SK-N-DZ (cell line): ENCODE measurements at places on chromosomes 16 and 17.

DNA sequence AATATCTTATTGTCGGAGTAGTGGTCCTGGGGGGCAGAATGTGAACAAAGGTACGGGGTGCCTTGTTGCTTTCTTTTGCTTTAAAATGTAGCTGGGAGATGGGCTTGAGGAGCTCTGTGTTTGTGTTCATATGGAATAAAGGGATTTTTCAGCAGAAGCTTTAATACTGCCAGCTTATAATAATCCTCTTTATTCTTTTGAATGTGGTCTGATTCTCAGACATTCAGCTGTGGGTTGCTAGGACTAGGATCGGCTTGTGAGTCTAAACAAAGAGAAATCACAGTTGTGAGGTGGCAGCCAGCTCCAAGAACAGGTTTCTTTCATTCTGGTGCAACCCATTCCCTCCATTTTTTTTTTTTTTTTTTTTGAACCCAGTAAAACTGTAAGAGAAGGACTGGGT lies 7.2 kb downstream of the MRPL58 start:
- DNase-seq, result no peak

GRCh38 chr17:72382971-72383722 lies 262.3 kb downstream of the SOX9 start:
- no peak for DNase-seq

DNA sequence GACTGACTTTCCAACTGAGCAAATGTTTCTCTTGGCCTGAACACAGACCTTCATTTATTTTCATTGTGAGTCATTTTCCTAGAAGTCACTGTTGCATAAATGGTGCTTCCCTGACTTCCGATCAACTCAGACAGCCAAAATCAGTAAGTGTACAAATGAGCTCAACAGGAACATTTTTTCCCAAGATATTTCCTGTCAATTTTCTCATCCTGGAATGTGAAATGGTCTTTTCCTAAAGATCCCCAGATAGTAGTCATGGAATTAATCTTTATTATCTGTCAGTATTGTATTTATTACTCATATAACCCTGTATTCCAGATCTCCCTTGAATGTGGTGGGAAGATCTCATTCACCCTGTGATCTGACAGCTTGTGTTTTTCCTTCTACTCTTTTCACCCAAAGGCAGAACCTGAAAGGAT lies 360.3 kb upstream of the KIF2B start:
- DNase-seq, result no peak

- no peak for DNase-seq
Measured at GRCh38 chr17:47873200-47874090, 22.5 kb upstream of the SP6 start.

GRCh38 chr16:4763791-4764190 lies 3.2 kb downstream of the ZNF500 start:
- DNase-seq, result no peak

DNA sequence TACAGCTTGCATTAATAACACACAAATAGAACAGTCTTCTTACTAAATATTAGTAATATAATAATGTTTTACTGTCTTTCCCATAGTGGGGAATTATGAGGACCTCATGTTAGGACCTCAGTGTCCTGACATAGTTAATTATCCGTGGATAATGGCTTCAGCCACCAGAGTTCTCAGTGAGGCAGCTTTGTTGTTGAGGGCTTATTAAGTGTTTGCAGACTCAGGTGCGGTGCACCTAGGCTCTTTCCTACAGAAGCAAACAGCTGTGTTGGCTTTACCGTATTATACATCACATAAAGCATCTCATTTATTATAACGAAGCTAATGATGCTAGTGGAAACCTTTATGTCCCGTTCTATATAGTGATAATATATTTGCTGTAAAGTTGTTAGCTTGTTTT lies 246.7 kb downstream of the FTO start:
- no peak for DNase-seq

DNA sequence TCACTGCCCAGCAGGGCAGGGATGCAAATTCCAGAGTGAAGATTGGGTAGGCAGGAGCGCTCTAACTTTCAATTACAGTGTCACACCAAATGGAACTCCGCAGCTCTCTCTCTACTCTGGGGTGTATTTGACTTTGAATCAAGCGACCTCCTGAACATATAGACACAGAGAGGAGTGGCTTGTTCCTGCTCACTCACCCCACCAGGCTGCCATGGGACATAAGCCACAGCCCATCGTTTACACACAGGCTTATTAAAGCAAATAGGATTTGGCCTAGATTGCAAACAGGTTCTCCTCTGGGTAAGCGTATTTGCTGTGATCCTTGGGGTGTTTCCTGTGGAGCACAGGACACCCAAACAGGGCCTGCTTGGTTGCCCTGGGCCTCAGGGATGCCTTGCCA lies 281.6 kb upstream of the CCL2 start:
- no peak for DNase-seq

DNA sequence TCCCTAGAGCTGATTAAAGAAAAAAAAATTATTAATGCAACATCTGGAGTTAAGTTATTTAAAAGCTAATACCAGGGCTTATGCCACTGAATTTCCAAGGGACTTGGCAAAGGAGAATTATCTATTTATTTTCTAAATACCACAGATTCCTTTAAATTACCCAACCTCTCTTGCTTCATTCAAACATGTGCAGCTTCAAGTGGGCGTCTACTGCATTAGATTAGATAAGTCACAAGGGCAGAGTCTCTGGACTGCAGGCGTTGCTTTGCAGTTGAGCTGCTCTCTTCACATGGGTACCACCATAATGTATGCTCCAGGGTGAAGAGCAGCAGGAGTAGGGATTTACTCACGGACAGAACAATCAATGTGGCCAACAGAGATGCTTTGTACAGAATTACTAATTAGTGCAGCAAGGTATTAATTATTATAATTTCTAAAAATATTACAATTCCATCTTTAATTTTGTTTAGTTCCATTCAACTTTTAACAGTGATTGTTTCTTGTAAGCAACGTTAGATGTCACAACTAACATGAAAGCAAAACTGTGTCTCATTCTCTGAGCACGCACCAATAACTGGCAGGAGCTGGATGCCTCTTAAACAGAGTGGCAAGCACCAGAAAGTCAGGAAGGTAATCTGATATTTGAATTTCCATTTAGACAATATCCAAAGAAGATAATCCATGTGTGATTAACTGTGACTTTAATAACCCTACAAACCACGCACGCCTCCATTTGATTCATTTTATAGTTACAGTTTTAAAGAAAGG lies 214.2 kb downstream of the STX8 start:
- no peak for DNase-seq

GRCh38 chr17:17098551-17099179 lies 56.4 kb downstream of the MPRIP start:
- no peak for DNase-seq

GRCh38 chr16:3356118-3356517 lies 429 bp downstream of the OR2C1 start:
- no peak for DNase-seq

GRCh38 chr17:77214328-77214727 lies 73.6 kb downstream of the SEC14L1 start:
- DNase-seq, result no peak

- no peak for DNase-seq
Measured at GRCh38 chr17:22510504-22510903, 818.2 kb downstream of the KCNJ18 start.
